ENCODE measurements at places on chromosomes 7 and 10. TPM values are rescaled to one million over a fixed set of nuclear protein-coding genes. Genes with fewer than 3 reads are reported as not detected.

TSC22D4 gene
- 29.1 TPM for polyA plus RNA-seq

DNA sequence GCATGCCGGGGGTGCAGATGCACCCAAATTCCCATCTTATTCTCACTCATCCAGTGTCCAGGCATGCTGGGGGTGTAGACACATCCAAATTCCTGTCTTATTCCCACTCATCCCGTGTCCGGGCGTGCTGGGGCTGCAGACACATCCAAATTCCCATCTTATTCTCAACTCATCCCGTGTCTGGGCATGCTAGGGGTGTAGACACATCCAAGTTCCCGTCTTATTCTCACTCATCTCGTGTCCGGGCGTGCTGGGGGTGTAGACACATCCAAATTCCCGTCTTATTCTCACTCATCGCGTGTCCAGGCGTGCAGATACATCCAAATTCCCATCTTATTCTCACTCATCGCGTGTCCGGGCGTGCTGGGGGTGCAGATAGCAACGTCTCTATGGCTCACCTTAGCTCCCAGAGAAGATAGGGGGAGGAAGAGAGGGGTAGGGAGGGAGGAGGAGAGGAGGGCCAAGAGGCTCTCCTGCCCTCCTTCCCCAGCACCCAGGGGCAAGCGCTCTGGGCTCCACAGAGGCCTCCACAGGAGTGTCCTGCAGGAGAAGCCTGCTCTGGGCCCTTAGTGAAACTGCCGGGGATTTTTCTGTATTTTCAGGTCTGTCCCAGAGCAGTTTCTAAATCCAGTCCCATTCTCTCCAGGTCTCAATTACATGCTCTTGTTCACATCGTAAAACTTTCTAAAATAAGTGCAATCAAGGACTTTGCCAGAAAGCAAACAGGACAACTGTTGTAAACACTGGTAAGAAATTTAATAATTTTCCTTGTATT is 210.8 kb downstream of the DIP2C start:
- DNase-seq: no peak

GRCh38 chr7:20470726-20471125 is 140.0 kb downstream of the ITGB8 start:
- DNase-seq: no peak

DDC gene
- polyA plus RNA-seq: 59.4 TPM

- no peak for DNase-seq
Measured at GRCh38 chr10:16965344-16965616, 148.1 kb upstream of the RSU1 start.

DNA sequence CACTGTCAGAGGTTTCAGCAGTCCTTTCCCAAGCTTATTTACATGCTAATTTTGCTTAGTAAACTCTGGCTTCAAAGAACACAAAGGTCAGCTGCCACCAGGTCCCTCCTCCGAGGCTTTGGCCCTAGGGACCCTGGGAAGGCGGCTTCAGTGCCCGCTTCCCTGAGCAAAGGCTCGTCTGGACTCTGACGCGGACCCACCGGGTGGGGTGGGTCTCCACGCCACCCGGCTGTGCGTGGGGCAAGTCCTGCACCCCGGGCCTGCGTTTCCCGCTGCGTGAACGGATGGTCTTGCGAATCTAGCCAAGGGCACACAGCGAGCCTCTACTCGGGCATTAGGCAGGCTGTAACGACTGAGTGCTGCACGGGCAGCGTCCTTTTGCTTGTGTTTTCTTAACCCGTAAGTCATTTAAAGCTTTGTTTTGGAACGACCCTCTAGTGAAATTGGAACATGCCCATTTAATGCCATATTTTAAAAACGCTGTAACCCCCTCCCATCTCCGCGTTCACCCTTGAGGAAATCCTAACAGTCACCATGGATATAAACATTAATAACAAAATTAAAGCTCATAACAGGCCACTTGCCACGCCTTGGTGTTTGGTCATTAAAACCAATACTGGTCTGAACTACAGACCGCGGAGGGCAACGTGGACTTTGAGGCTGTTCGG is 828 bp downstream of the BNIP3 start:
- DNase-seq: no peak

DNA sequence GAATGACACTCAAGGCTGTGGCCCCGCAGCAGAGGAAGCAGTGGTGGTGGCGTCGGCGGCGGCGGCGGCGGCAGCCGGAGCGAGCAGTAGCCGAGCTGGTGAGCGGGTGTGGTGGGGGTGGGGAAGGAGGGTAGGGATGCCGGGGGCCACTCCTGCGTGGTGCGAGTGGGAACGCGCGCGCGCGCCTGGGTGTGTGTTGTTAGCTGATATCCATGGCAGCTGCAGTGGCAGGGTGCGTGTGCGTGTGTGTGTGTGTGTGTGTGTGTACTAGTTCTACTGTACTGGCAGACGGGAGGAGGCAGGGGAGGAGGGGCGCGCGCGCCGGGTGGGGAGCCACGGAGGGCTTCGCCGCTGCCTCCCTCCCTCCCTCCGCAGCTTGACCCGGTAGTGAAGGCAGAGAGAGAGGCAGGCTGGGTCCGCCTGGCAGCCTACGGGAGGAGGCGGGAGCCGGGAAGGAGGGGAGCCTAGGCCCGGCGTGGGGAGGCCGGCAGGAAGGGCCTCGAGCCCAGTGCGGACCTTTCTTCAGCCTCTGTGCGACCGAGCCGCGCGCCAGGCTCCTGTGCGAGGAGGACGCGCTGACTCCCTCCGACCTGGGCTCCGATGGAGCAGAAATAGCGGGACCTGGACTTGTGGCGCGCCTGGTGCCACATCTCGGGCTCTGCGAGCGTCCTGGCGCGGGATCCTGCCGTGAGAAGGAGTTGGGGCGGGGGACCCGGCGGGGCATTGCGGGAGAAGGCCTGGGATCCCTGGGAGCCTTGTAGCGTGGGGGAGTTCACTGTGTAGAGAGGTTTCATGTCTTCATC is at the start of gene MAGI2:
Gene MAGI2 (minus strand): TSS at position 110 of the 803 bp plus-strand sequence. CDS start 347 bp downstream, outside the sequence.
- peak; percentile 60 for DNase-seq

DNA sequence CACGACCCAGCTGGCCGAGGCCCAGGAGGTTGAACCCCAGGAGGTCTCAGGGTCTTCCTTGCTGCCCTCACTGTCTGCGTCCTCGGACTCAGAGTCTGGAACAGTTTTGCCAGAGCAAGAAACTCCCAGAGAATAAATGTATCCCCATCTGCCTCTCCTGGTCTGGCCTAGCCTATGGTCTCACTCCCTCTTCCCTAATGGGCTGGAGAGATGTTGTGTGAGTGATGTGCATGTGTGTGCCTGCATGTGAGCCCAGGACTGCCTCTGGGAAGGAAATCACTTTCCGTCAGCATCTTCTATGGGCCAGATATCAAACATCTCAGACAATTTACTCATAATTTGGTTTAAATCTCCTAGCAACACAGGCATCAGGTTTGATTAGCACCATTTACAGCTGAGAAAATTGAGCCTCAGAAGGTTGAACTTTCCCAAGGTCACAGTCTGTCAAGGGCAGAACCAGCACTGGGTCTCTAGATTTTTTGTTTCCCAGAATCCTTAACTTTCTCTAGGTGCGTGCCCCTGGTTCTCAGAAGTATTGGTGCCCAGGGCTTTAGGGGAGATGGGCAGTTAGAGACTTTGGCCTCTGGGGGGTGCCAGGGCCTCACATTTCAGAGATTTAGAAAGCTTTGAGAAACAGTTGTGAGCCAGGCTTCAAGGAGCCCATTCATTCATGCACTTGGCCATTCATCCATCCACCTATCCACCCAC is 4.9 kb downstream of the TMEM270 start:
- DNase-seq: no peak

DNA sequence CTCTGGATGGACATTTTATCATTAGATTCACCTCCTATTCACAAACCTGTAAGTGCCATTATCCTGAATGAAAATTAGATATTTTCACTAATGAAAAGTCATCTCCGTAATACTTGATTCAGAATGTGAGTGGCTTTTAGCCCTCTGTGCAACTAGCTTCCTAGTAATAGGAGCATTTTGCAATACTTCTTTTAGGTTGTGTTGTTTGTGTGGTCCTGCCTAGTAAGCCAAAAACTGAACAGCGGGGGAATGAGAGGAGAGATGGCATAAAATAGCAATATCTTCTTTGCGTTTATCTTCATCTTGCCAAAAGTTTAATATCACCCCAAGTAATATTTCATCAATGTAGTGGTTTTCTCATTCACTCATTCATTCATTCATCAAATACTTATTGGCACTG is 507.5 kb upstream of the CELF2 start:
- no peak for DNase-seq

DNA sequence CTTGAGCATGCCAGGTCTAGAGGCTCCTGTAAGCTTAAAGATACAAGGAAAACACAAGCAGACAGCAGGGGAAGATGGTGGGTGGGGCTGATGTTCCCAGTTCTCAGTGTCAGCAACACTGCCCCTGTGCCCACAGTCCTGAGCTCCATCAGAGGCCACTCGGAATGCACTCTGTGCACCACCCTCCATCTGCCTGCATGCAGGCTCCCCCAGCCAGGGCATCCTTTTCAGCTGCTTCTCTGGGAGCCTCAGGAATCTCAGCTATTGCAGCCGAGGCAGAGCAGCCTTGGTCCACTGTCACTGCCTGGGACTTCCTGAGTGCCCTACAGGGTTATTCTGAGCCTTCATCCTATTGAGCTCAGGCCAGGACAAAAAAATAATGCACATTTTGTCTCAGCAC is 22.2 kb downstream of the LBX1 start:
- no peak for DNase-seq

- no peak for DNase-seq
Measured at GRCh38 chr10:69232252-69232651, 12.1 kb downstream of the HKDC1 start.

HDAC9 gene
- 15.8 TPM for polyA plus RNA-seq

EVX1 gene
- polyA plus RNA-seq: not detected

GRCh38 chr10:31678139-31678536 is 250.5 kb downstream of the ARHGAP12 start:
- no peak for DNase-seq

DNA sequence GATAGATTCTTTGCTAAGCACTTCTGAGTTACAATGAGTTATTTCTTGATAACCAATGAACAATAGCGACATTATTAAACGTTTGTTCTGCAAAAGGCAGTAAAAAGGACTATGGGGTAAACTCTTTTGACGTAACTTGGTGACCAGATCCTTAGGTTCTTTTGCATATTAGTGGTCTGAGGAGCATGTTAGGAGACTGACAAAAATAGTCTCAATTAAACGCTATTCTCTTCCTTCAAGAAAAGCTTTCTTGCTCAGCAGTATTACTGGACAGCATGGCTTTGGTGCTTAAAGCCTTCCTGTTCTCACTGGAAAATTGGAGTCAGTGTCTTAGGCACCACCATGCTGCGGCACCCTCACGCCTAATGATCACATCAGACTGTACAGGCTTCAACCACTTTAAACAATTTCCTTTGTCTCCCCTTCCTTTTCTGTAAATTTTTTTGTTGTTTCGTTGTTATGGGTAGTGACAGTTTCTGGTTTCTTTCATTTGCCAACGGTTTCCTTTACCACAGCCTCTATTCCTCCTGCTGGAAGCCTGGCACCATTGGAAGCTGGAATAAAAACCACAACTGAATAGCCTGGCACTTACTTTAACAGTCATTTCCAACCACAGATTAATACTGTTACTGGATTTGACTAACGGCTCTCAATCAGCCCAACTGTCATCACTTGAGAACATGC is 49.2 kb upstream of the FAM133B start:
- no peak for DNase-seq

- no peak for DNase-seq
Measured at GRCh38 chr10:133307776-133308420, 774 bp downstream of the TUBGCP2 start.

DNA sequence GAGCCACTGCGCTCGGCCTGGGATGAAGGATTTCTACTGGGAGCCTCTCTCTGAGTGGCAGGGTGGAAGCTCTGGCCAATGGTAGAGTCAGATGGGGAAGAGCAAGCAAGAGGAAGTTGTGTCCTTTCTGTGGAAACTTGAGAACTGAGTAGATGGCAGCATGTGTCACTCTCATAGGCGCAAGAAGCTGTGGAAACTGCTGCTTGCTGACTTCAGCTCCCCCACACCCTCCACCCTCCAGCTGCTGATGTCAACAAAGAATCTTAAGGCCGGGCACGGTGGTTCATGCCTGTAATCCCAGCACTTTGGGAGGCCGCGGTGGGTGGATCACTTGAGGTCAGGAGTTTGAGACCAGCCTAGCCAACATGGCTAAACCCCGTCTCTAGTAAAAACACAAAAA is 39.8 kb upstream of the SRGN start:
- DNase-seq: no peak

DNA sequence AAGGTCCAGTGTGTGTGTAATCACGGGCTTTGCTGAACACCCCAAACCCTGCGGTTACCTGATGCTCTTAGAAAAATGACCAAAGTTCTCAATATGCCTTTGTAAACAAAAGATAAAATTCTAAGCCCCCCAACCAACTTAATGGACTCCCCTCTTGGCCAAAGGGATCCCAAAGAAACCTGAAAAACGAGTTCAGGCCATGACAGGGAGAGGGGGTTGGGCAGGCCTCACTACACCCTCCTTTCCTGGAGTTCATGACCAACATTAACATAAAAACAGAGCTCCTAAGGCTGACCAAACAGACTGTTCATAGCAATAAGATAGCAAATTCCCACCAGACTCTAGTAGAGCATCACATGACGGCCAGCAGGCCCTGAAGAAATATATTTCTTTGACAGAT is 3.0 kb upstream of the VIPR2 start:
- no peak for DNase-seq

PDE6C gene
- polyA plus RNA-seq: 2.5 TPM
